ENCODE measurements at places on chromosomes 5 and 9.

GRCh38 chr9:79641070-79641469, 69.3 kb downstream of the TLE4 start:
- no peak for DNase-seq

DNA sequence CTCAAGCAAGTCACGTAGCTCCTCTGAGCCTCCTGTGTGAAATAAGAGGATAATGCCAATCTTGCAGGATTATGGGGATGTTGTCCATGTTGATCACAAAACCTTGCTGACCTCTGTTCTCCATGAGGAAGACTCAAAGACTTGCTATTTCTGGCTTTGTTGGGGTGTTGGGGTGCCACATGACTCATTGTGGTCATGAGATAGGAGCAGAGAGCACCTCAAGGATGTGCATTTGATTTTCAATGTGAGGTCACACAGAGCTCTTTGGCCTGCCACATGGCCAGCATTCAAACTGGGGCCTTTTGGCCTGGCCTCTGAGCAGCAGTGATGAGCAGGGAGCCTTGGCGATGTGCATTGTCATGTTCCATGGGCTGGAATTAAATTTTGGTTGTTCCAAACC, 380.3 kb downstream of the GADD45G start:
- no peak for DNase-seq

- DNase-seq: no peak
Observed at GRCh38 chr9:129852579-129852978, 17.3 kb downstream of the USP20 start.

GRCh38 chr9:111978616-111979015, 82.0 kb downstream of the UGCG start:
- DNase-seq: no peak

DNA sequence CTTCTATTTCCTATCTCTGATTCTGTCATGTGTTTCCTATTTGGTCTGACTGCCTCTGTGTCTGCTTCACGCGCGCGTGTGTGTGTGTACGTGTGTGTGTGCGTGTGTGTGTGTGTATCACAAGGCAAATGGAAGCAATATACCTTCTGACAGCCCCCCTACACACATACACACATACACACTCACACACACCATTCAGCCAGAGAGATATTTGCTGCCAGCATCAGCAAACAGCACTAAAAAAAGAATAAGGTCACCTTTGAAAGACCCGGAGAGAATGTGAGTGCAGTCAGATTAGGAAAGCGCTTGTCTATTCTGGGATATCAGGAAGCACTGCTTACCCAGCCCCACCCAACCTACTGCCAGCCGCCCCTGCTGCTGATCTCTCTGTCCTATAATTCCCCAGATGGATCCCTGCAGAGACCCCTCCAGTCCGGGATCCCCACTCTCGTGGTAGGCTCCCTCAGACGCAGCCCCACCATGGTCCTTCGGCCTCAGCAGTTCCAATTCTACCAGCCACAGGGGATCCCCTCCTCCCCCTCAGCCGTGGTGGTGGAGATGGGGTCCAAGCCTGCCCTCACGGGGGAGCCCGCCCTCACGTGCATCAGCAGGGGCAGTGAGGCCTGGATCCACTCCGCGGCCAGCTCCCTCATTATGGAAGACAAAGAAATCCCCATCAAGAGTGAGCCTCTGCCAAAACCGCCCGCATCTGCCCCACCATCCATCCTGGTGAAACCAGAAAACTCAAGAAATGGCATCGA, 45.7 kb downstream of the PLAC8L1 start:
- no peak for DNase-seq

DNA sequence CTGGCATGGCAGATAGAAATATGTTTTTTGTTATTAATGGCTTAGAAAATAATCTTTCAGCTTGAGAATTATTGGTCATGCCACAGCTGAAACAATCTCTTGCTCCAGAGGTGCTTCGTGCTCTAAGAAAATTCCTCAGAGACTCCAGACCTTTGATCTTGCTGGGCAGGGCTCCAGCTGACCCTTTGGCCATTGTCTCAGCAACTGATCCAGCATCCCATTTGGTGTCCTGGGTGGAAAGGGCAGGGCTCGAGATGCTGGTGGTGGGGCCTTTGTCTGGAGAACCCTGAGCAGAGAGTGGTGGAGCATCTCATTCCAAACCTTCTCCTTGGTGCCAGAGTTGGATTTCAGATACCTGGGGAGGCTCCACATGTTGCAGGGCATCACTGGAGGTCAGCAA, 43.2 kb upstream of the PIK3R1 start:
- no peak for DNase-seq

GRCh38 chr5:32123058-32123805, 50.9 kb downstream of the GOLPH3 start:
- no peak for DNase-seq

GRCh38 chr5:140244525-140245025, 58.3 kb downstream of the PFDN1 start:
- DNase-seq: peak; percentile 54

GRCh38 chr5:92944337-92944736, 636.7 kb downstream of the NR2F1-AS1 start:
- no peak for DNase-seq

DNA sequence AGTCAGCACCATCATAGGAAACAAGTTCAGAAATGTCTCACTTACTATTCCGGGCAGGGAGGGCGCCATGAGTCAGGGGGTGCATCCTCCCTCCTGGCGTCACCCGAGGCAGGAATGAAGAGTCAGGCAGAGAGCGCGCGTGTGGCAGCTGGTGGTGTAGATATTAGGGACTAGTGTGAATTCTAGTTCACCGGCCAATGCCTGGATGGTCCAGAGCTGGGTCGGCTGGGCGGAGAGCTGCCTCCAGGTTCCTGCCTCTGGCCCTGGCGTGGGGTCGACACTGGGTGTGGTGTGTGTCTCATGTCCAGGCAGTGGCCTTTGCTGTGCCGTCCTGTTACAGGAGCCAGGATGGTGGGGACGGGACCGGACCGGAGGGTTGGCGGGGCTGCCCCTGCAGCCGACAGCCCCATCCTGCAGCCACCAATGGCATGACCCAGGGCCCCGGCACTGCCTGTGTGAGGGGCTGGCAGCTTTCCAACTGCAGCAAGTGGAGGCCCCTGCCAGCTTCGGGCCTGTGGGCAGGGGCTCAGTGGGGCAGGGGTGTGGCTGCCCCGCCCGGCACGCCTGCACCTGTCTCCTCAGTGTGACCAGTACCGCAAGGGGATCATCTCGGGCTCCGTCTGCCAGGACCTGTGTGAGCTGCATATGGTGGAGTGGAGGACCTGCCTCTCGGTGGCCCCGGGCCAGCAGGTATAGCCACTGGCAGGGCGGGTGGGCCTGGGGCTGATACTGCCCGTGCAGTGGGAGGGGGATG, 9.1 kb downstream of the DIPK1B start:
- DNase-seq: no peak

GRCh38 chr5:36637101-36637500, 30.7 kb downstream of the SLC1A3 start:
- DNase-seq: no peak

DNA sequence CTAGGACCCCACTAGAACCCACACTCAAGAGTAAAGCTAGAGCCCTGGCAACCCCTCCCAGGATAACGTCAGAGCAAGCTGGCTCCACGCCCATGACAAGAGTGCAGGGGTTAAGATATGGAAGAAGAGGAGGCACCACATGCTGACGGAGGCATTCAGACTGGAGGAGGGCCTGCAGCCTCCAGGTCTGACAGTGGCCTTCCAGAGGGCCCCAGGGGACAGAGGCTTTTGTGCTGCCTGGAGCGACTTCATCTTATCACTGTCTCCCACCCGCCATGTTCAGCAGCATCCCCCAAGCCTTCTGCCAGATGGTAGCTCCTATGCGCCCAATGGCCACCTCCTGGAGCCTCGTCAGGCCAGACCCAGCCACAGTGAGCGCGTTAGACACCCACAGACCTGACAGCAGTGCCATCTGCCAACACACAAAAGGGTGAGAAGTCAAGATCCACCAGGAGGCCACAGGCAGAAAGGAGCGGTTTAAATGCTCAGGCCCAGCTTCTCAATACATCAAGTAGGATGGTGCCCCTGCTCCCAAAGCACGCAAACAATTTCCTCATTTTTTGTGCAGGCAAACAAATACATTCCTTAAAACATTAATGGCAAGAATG, 65.8 kb downstream of the C5orf15 start:
- no peak for DNase-seq

DNA sequence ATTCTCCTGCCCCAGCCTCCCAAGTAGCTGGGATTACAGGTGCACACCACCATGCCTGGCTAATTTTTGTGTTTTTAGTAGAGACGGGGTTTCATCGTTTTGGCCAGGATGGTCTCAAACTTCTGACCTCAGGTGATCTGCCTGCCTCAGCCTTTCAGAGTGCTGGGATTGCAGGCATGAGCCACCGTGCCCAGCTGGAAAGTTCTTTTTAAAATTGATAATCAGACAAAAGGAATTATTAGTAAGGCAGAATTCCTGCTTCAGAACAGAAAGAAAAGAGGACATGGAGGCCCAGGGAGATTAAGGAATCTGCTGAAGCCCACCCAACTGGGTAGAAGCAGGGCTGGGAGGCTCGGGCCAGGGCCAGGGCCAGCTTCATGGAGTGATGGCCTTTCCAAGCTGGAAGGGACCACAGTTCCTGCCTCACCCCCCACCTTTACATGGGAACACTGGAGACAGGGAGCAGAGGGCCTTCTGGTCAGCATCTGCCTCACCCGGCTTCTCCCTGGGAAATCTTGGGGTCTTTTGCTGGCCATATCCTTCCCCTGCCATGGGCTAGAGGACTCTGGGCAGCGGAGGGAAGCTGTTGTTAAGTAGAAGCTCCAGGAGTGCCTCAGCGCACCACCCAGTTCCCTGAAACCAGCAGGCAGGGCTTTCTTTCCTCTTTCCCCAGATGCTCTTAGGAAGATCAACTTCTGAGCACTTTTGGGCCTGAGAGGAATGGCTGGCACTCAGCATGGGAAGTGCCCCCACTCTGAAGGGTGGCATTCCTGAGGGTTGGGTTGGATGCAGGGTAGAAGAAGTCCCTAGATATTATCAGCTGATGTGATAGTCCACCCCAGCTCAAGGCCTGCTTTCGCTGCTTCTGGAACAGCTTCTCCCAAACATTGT, 70.1 kb downstream of the RGS3 start:
- no peak for DNase-seq

- DNase-seq: no peak
Observed at GRCh38 chr5:127324756-127325155, 34.2 kb downstream of the MEGF10 start.

DNA sequence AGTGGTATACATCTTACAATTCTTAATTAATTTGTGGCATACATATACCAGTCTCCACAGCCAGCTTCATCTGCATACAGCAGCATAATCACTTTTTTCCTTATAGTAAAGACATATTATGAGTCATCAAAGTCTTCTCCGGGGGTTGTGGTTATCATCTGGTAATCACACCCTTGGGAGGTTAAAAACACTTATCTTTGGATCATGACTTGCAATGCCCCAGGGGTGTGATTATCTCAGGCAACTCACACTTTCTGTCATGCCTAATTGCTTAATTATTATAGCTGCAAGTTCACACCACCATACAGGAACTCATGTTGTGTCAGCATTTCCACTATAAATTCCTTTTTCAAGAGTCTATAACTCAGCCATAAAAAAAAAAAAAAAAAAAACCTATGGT, 218.4 kb downstream of the ANXA1 start:
- no peak for DNase-seq

DNA sequence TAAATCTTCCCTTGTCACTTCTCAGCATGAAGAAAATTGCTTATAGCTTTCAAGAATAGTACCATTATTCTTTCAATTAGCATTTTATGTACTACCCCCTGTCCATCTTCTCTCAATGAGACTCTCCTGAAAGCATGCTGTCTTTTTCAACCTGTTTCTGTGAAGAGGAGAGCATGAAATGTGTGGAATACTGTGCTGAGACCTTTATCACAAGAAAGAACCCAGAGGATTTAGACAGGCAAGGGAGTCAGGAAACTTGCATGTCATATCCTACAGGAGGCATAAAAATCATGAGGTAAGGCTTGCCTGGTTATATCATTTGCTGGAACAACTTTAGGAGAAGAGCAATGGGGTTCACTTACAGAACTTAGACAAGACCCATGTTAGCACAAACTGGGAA, 56.7 kb upstream of the LPAR1 start:
- DNase-seq: no peak

- DNase-seq: no peak
Observed at GRCh38 chr9:100525563-100525962, 52.3 kb upstream of the CAVIN4 start.

GRCh38 chr5:66621146-66621545, 25.0 kb downstream of the MAST4 start:
- no peak for DNase-seq

- no peak for DNase-seq
Observed at GRCh38 chr5:88878976-88879375, 4.0 kb downstream of the MEF2C start.

DNA sequence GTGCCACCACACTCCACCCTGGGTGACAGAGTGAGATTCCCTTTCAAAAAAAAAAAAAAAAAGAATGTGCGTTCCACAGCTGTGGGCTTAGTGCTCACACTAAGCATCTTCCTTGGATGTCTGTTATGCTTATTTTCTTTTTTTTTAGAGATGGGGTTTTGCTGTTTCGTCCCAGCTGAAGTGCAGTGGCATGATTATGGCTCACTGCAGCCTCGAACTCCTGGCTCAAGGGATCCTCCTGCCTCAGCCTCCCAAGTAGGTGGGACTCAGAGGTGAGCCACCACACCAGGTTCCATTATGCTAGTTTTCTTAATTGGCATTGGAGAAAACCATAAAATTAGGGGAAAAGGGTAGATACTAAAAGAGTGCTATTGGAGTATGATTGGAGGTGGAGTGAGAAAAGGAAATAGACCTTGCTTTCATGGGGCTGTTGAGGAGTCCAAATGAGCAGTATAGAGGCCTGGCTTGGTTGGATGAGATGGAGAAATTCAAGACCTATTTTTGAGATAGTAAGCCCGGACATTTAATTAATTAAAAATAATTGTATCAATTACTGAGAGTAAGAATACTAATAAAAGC, 978 bp upstream of the BRD3OS start:
- DNase-seq: no peak

DNA sequence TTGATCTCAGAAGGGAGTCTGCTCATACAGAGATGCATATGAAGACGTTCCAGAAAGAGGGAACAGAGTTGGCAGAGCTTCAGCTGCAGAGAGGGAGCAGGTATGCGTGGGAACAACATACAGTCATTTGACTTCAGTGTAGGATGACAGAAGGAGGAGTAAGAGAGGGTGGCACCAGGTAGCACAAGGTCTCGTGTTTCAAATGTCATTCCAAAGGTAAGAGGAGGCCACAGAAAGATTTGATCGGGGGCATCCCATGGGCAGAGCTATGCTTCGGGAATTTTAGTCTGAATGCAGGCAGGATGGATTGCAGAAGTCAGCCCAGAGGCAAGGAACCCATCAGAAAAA, 367.1 kb downstream of the CDK5RAP2 start:
- DNase-seq: no peak

- DNase-seq: no peak
Observed at GRCh38 chr5:66151030-66151429, 6.9 kb downstream of the SREK1 start.

- DNase-seq: no peak
Observed at GRCh38 chr5:149456597-149457392, 77.7 kb upstream of the IL17B start.

DNA sequence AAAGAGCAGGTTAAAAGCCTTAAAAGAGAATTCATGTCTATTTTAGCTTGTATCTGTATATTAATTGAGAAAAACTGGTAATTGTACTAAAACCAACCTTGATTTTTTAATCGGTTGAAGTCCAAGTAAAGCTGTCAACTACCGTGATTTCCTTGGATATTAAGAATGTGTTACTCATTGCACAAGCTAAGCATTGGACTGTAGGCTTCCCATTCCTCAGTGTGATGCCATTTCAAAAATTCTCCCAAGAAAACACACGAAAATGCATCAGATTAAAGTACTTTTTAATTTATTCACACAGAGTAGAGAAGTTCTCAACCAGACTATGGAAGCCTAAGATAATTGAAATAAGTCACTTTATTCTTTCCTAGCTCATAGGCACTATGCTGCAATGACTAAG, 761.4 kb upstream of the TYRP1 start:
- no peak for DNase-seq
